ENCODE measurements at places on chromosomes 6 and 20. TPM values are rescaled to one million over a fixed set of nuclear protein-coding genes. Genes with fewer than 3 reads are reported as not detected.

DNA sequence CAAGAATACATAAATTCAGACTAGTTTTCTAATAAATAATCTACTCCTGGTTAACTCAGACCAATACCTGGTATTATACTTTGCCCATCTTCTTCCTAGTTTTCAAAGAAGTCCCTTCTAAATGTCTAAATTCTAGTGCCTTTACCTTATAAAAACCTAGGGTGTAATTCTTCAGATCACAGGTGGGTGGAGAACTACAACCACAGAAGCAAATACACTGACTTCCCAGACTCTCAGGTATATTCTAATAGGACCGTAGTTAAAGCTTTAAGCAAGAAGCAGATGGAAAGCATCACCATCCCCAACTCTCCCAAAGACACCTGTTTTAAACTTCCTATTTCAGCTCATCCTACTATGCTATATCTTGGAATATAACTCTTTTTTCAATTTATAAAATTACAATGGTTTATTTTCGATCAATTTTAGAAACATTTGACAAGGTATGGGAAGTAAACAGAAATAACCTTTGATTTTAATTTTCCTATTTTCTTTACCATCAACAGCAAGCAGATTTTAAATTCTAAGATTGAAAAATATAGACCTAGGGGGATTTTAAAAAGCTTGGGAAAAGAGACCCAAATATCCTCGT lies 15.8 kb downstream of the MAN1A1 start:
- no peaks in the 10 kb centered on the region for H3K27me3 ChIP-seq
- H3K27ac ChIP-seq, result no peak overlapping the region
- H3K36me3 ChIP-seq, result peaks cover 36% of the 10 kb centered on the region
- no peak overlapping the region for H3K4me3 ChIP-seq
- DNase-seq, result no peak

DNA sequence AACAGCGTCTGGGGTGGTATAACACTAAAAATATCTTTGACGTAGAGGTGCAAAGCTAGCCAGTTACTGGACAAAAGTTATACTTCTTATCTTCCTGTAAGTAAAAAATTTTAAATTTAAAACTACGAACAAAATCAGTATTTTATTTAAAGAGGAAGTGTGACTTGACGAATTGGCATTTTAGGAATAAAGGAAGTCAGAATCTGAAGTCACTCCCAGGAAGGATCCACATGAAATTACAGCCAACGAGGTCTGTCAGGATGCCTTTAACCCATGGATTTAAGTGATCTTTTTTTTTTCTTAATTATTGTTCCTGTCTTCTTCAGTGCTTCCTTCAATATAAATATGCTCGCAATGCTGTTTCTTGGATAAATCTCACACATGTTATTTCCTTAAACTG lies 27.2 kb upstream of the SNX9 start:
- H3K4me3 ChIP-seq, result no peak overlapping the region
- H3K4me1 ChIP-seq, result no peaks in the 10 kb centered on the region
- peaks cover 1% of the 10 kb centered on the region for H3K27me3 ChIP-seq
- H3K27ac ChIP-seq, result no peak overlapping the region
- no peaks in the 10 kb centered on the region for H3K36me3 ChIP-seq

- no peak overlapping the region for H3K4me3 ChIP-seq
- no peak overlapping the region for H3K27ac ChIP-seq
- H3K27me3 ChIP-seq, result no peaks in the 10 kb centered on the region
- no peaks in the 10 kb centered on the region for H3K36me3 ChIP-seq
Measured at GRCh38 chr6:91198588-91199255, 611.9 kb upstream of the MAP3K7 start.

- no peaks in the 10 kb centered on the region for H3K4me1 ChIP-seq
- no peak overlapping the region for H3K4me3 ChIP-seq
- no peaks in the 10 kb centered on the region for H3K36me3 ChIP-seq
- no peak overlapping the region for H3K27ac ChIP-seq
- peaks cover 10% of the 10 kb centered on the region for H3K27me3 ChIP-seq
Measured at GRCh38 chr6:90065173-90065572, 170.9 kb downstream of the GJA10 start.

ACSS1 gene
- 41.6 TPM for total RNA-seq

FAM83B gene
- total RNA-seq, result not detected

GRCh38 chr6:125528621-125529041 lies 220.8 kb upstream of the HEY2 start:
- DNase-seq, result no peak
- no peak overlapping the region for H3K4me3 ChIP-seq
- H3K4me1 ChIP-seq, result peaks cover 12% of the 10 kb centered on the region
- no peaks in the 10 kb centered on the region for H3K36me3 ChIP-seq
- no peak overlapping the region for H3K27ac ChIP-seq

Data from HepG2 (cell line).